ENCODE measurements at places on chromosomes 12 and 14. TPM values are rescaled to one million over a fixed set of nuclear protein-coding genes. Genes with fewer than 3 reads are reported as not detected.

DNA sequence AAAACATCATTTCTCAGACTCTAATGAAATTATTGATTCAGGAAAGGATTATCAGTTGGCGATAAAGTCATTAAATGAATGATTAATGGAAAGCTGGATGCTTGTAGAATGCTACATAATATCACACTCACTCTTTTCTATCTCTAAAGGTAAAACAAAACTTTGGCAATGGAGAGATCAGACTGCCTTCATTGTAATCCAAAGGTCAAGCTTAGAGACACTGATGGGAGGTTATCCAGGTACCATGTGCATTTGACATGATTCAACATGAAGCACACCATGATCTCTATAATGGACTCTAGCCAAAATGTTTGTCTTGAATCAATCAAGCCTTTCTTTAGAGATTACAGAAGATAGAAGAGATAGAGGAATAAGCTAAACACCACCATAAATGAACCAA lies 110.1 kb upstream of the USP44 start:
- DNase-seq, result no peak

DNA sequence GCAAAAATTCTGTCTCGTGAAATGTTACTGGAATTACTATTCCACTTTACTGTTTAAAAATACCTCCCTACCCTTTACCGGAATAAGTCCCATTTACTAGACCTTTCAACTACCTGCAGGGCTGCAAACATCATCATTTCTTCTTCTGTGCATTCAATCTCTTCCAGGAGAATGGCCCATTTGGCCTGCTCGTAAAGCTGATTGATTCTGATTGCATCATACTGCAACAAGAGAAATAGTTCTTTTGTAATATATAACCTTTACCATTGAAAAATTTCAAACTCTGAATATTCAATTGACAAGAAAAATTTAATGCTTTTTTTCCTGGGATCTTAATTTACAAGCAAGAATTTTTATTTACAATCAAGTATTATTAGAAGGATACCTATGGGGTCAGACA lies 72.4 kb downstream of the FERMT2 start:
- DNase-seq, result no peak

MANSC1 gene
- 31.0 TPM for polyA plus RNA-seq

DNA sequence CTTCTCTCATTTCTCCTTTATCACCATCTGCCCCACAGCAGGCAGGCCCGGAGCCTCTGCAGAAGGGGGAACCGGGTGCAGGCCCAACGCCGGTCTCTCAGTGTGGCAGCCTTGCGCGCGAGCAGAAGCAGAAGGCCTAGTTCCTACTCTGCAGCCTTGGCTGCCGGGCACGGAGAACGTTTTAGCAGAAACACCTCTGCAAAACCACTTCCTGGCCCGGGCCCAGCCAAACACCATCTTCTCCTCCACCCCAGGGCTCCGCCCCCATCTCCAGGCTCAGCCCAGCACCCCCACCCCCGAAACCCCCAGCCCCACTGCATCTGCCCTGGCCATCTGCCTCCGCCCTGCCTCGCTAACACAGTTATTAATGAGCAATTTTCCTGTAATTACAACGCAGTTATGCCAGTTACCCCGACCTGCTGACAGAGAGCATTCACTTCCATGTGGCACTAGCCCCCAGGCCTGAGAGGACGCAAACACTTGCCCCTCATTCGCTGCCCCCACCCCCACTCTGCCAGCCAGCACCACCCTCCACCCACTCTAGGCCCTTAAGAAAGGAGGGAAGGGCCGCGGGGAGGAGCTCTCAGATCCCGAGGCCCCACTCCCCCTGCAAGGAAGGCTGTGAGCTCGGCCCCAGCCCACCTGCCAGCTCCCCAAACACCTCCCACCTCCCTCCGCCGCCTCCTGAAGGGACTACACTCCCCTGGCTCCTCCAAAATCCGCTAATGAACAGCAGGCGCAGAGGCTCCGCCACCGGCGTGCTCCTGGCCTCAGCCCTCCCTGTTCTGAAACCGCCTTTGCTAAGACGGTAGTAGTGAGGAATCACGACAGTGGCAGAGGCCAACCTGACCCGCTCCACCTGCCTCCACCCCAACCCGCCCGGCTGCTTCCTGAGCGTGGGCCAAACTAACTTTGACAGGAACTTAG lies 44.7 kb upstream of the FBRSL1 start:
- no peak for DNase-seq

- DNase-seq, result no peak
Measured at GRCh38 chr12:109888179-109889020, 8.1 kb upstream of the GLTP start.

MIP gene
- polyA plus RNA-seq, result 0.21 TPM

FOXG1 gene
- 0.06 TPM for polyA plus RNA-seq

GRCh38 chr12:45182511-45182910 lies 33.4 kb upstream of the ANO6 start:
- no peak for DNase-seq

GRCh38 chr14:105472486-105472991 lies 2.1 kb upstream of the CRIP2 start:
- DNase-seq, result no peak

TBX5 gene
- not detected for polyA plus RNA-seq

- DNase-seq, result no peak
Measured at GRCh38 chr12:59499774-59500173, 96.1 kb upstream of the SLC16A7 start.

- DNase-seq, result no peak
Measured at GRCh38 chr12:104623883-104624282, 167.1 kb downstream of the CHST11 start.

DNA sequence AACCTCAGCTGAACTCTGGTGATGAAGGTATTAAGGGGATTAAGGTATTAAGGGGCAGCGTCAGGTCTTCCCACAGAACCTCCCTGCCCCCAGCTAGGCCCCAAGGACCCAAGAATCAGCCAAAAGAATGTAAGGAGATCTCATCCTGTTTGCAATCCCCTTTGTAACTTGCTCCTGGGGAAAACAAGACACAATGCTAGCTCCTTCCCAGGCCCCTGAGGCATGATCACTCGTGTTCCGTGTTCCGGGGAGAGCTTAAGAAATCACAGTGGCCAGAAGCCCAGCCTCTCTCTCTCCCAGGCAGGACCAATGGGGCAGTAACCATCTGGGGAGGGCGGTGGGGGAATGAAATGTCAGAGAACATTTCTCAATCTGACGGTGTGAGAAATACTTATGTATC lies 33.2 kb downstream of the PIGH start:
- DNase-seq, result no peak

DNA sequence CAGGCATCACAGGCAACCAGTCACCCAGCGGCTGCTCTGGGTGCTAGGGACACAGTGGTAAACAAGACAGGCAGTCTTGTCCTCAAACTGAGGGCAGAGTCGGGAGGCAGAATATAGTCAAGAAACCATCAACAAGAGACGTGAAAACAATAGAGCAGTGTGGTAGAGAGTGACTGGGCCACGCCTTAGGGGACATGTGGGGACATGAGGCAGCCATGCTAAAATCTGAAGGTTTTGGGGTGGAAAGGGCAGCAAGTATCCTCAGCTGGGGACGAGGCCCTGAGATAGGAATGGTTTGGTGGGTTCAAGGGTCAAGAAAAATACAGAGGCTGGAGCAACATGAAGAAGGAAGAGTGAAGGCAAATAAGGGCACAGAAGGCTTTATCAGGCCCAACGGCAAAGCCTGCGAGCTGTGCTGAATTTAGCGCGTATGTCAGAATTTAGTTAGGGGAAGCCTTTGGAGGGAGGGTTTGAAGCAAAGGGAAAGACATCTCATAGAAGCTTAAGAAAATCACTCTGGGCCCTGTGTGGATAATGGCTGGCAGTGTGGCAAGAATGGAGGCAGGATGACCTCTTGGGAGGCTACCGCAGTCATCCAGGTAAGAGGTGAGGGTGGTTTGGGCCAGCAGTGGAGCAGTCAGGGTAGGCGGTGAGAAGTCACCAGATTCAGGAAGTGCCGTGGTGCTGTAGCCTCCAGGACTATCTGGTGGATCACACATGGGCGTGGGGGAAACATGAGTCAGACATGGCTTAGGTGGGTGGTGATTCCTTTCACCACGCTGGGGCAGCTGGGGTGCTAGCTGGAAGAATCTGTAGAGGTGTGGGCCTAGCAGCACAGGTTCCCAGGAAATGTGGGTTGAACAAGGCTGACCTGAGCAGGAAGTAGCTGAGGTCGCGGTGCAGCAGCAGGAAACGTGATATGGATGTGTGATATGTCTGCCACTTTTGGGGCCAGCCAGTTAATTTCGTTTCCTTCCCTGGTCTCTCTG lies 3.0 kb downstream of the EVL start:
- DNase-seq, result no peak

SVOP gene
- 0.11 TPM for polyA plus RNA-seq

- no peak for DNase-seq
Measured at GRCh38 chr12:79678306-79678705, 12.5 kb downstream of the PAWR start.

KRT5 gene
- polyA plus RNA-seq, result 0.16 TPM

GRCh38 chr12:11136075-11136474 lies 1.6 kb upstream of the TAS2R30 start:
- no peak for DNase-seq

SDR39U1 gene
- polyA plus RNA-seq, result 77.1 TPM

DNA sequence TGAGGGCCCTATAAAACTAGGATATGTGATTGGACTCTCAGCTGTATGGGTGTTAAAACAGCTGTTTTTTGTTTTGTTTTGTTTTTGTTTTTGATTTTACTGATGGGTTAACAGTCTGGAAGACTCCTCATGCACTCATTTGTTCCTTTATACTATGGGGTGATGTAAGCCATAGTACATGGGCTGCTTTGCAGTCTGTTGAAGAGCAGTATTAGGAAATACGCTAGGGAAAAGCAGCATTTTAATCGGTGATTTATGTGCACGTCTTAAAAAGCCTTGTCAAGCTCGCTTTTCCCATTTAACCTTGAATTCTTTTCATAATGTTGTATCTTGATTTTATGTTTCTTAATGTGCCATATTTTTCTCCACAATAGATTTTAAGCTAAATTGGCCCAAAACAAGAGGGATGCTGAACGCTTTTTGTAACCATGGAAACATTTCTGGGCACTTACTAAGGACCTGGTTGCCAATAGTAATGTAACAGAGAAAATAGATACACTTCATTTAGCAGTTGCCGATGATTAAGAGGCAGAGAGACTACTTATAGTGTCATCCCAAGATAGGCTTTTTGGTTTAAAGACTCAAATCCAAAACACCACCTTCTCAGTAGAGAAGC lies 244.0 kb downstream of the SNAPC1 start:
- DNase-seq, result no peak

SLC8A3 gene
- polyA plus RNA-seq, result 0.37 TPM

GRCh38 chr14:93085911-93086310 lies 29.8 kb downstream of the ITPK1 start:
- no peak for DNase-seq

Measured in left renal cortex interstitium (tissue), 4 donors.